Thymus (tissue), 14 donors: ENCODE measurements at places on chromosomes 3 and 15.

GRCh38 chr15:41915255-41915994, 21.6 kb upstream of the SPTBN5 start:
- no peak for DNase-seq

GRCh38 chr3:52077925-52078324, 21.6 kb upstream of the DUSP7 start:
- no peak for DNase-seq

- DNase-seq, result no peak
These were observed 220.2 kb upstream of the CD96 start for GRCh38 chr3:111321786-111322185.

DNA sequence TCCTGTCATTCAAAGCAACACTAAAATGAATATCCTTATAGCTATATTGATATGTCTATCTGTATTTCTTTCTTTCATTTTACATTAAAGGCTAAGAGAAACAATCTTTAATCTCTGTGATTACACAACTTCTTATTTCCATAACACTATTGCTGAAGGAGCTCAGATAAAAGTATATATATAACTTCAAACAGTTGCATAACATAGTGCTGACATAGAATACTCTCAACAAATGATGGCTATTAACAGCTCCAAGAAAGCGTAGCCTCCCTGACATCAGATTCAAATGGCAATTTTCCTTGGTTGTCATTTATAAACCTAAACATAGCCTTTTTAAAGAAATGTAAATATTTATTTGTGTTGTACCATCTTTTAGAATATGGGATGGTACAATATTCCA, 116.6 kb upstream of the PTPRG start:
- DNase-seq, result no peak

DNA sequence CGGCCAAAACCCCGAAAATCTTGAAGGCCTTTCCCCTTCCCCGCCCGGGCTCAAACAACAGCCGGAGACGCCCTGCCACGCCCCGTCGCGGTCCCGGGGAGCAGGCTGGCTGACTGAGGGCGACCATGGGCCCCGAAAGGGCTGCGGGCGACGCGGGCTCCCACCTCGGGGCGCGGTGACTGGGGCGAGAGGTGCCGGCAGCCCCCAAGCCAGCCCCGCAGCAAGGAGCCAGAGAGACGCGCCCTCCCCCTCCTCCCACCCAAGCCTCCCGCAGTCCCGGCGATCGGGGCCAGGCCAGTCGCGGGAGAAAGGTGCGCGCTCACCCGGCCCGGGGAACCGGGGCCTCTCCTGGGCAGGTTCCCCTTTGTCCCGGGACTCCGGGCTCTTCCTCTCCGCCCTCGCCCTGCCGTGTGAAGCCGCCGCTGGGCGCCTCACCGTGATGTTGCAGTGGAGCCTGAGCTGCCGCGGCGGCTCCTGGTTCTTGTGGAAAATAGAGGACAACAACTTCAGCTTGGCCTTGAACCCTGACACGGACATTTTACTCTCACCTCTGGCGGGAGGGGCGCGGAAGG, 30.6 kb upstream of the ZSCAN2 start:
- DNase-seq, result peak; percentile 33
